SIG-M5 (cell line): ENCODE measurements at places on chromosomes 1 and 21.

- no peak for DNase-seq
Measured at GRCh38 chr1:27192039-27192529, 37.2 kb upstream of the SLC9A1 start.

- DNase-seq, result no peak
Measured at GRCh38 chr1:208153386-208153785, 90.8 kb downstream of the PLXNA2 start.

- no peak for DNase-seq
Measured at GRCh38 chr1:217133958-217134856, 411.0 kb upstream of the ESRRG start.

- no peak for DNase-seq
Measured at GRCh38 chr1:164518692-164519332, 40.2 kb upstream of the PBX1 start.

DNA sequence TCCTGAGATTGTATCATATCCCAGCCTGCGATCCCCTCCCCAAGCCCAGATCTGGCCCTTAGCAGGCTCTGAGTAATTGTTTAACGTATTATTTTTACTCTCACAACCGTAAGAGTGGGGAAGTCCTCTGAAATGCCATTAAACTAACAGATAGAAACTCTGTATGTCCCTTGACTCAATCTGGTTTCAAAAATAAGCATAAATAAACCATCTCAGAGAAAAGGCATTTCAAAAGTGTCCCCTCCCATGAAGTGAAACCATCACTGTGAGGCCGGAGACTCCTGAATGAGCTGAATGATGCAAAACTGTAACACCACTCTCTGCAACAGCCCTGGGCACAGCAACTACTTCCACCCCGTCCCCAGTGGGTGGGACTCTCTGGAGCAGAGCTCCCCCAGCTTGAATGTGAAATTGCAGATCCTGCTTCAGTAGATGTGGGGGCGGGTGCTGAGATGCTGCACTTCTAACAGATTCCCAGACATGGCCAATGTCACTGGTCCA, 104.1 kb downstream of the SYF2 start:
- no peak for DNase-seq
